ENCODE measurements at places on chromosomes 1 and 21.
A peak's percentile ranks its signal among the peaks of the same experiment; 100 is the strongest.

- no peak for DNase-seq
Observed at GRCh38 chr21:45909238-45909988, 72.2 kb upstream of the COL6A1 start.

DNA sequence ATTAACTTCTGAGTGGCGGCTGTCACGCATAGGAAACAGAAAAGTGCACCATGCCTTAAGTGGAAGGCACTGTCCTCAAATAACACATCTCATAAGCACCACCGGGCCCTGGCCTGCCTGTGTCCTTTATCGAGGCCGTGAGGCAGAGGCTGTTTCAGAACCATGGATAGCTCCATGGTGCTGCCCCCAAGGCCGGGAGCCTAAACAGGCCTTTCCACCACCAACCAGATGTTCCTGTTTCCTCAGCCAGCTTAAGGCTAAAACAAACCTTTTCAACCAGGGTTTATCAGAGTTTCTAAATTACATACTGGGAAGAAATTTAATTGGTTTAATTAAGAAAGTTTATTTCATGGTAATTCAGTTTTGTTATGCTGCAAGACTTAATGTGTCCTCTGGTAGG is 114.4 kb downstream of the DMRTA2 start:
- no peak for DNase-seq

- DNase-seq = no peak
Observed at GRCh38 chr1:230708631-230709580, 5.0 kb downstream of the AGT start.

DNA sequence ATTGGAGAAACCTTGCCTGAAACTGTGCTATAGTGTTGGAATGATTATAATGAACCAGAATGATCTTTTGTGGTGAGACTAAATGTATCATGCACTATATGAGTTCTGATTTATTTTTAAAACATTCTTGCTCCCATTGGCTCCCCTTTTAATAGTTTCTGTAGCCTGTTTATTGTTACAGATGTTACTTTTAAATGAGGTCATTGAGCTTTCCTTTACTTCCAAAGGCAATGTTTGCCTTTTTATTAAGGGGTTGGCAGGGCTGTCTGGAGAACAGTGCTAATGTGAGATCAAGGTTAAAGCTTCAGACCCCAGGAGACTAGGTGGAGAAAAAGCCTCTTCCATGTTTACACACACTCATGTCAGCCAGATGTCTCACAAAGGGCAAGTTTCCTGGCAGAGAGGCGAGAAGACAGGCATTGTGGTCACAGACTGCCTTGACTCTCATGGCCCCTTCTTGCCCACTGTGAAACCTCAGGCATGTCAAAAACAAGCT is 120.6 kb upstream of the RAVER2 start:
- DNase-seq = peak; percentile 50

- no peak for DNase-seq
Observed at GRCh38 chr1:8182034-8182761, 135.7 kb upstream of the SLC45A1 start.

- no peak for DNase-seq
Observed at GRCh38 chr1:154091706-154092105, 63.2 kb downstream of the NUP210L start.

- no peak for DNase-seq
Observed at GRCh38 chr1:79287982-79288381, 281.5 kb upstream of the ADGRL4 start.

DNA sequence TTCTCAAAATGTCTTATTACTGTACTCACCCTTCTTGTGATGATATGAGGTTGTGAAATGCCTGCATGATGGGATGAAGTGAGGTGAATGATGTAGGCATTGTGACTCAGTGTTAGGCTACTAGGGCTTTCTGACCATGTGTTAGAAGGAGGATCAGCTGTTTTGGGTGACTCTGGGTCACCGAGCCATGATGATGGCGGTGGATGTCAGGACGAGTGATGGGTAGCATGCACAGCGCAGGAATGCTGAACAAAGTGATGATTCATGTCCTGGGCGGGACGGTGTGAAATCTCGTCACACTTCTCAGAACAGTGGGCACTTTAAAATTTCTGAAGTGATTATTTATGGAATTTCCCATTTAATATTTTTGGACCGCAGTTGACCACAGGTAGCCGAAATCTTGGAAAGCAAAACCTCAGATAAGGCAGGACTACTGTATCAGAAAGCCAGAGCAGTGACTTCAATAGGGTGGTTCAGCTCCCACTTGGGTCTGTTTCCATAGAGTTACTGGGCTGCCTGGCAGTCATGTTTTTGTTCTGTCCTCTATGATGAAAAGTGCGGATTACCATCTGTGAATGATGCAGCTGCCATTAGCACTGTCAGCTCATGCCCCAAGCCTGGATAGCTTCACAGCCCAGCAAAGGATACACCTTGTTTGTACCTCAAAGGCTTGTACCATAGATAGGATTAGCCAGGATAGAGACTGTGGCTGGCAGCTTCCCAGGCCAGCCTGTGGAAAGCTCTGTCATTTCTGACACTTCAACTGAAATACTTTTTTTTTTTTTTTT is 26.6 kb downstream of the IL6R start:
- DNase-seq = no peak

- DNase-seq = peak; percentile 32
Observed at GRCh38 chr1:235843461-235843961, 23.2 kb downstream of the LYST start.

DNA sequence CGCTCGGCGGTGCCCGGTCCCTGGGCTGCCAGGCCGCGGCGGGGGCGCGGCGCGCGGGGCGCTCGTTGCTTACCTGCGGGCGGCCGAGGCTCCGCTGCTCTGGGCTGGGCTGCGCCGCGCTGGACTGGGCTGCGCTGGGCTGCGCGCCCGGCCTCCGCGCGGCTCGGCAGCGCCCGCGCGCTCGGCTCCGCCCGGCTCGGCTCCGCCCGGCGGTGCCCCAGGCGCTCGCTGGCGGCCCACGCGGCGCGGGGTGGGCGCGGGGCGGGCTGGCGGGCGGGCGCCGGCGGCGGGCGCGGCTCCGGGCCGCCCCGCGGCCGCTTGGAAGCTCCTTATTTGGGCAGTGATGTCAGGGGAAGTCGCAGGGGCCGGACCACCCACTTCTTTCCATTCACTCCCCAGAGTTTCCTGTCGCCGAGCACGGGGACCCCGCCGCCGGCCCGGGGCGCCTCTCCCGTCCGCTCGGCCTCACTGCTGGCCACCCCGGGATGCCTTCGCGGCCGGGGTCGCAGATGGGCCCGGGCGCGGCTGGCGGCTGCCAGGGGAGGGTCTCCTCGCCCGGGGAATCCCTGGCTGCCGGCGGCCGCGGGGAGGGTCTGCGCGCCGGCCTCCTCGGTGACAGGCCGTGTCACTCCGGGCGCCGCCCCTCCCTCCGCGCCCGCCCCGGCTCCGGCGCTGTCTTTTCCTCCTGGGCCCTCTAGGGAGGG is 177.7 kb upstream of the EDN2 start:
- peak; percentile 32 for DNase-seq

- DNase-seq = no peak
Observed at GRCh38 chr1:110390096-110390495, 730 bp downstream of the SLC16A4 start.

Data from NCI-H1092 treated with DMSO at 0.1 percent for 48 hours (cell line).